Activated naive CD4-positive, alpha-beta T cell (primary cell): ENCODE measurements at places on chromosomes 11 and 22.

DNA sequence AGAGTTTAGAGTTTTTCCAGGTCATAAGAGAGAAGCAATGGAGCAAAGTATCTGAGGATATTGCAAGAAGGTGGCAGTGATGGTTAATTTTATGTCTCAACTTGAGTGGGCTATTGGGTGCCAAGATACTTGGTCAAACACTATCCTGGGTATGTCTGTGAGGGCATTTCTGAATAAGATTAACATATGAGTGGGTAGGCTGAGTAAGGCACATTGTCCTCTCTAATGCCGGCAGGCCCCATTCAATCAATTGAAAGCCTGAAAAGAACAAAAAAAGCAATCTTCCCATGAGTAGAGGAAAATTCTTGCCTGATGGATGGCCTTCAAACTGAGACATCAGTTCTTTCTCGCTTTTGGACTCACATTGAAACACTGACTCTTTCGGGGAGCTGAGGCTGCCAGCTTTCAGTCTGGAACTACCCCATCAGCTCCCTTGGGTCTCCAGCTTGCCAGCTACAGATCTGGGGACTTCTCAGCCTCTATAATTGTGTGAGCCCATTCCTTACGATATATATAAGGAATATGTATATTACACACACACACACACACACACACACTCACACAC lies 228.8 kb downstream of the BUD13 start:
- no peak for DNase-seq

DNA sequence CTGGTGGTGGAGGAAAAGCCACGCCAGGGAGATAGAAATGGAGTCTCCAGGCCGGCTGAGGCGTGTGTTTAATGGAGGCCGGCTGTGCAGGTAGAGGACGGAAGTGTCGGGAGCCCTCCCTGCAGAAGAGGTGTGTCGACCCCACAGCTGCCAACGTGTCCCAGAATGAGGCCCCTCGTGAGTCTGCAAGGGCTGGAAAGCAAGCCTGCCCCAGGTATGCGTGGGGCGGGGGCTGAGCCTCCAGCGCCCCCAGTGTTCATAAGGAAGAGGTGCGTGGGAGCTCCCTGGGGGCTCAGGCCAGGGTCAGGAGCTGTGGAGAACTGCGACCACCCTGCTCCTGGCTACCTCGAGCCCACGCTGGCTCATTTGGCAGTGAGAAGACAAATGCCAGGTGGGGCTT lies 38.0 kb upstream of the JAM3 start:
- DNase-seq = no peak

- no peak for DNase-seq
Measured at GRCh38 chr11:115869780-115870431, 365.7 kb upstream of the CADM1 start.

DNA sequence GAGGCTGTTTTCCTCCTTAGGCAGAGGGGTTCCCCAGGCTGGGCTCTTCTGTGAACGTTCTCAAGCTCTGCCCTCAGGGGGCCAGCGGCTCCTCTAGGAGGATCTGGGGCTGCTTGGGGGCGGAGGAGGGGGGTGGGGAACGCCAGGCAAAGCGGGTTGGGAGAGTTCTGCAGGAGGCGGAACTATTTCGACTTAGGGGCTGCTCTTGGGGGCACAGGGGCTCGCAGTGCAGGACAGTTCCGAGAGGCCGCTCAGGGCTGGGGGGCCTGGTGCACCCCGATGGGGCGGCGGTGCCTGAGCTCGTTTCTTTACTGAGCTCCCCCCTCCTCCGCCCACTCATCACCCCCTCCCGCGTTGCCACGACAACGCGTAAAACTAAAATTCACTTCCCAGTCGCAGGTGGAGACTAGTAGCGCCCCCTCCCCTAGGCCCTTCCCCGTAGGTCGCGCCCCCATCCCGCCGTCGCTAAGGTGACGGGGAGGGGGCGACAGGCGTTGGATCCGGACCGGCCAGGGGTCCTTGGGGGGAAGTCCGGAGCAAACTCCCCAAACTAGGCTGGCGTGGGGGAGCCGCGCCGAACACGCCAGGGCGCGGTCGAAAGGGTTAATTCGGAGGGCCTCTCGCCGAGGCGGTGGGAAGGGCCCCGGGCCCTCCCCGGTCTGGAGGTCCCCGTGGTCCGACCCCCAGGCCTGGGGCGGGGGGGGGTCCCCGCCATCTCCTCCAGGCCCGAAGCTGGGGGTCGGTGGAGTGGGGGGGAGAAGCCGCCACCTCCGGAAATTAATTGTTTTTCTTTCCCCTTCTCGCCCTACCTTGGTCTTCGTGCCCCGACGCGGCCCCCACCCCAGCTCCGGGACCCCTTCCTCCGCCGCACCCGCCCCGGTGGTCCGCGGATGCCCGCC lies 857 bp downstream of the SHANK3 start:
- DNase-seq = no peak

DNA sequence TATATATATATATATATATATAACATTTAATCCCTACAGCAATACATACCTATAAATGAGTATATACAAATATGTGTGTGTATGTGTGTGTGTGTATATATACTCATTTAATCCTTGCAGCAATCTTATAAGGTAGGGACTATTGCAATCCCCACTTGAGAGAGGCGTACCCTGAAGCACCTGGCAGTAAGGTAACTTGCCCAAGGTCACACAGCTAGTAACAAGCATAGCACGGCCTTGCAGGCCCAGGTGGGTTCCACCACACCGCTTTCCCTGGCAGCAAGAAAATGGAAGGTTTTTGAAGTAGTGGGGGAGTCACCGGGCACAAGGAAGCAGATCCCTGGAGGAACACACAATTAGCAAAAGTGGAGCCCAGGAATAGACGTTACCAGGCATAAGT lies 3.3 kb upstream of the ADA2 start:
- DNase-seq = no peak

- DNase-seq = no peak
Measured at GRCh38 chr11:395866-396265, 1.9 kb downstream of the PKP3 start.

GRCh38 chr11:78840200-78840599 lies 265.5 kb upstream of the NARS2 start:
- DNase-seq = no peak

- DNase-seq = no peak
Measured at GRCh38 chr11:3000032-3000961, 8.2 kb upstream of the NAP1L4 start.

DNA sequence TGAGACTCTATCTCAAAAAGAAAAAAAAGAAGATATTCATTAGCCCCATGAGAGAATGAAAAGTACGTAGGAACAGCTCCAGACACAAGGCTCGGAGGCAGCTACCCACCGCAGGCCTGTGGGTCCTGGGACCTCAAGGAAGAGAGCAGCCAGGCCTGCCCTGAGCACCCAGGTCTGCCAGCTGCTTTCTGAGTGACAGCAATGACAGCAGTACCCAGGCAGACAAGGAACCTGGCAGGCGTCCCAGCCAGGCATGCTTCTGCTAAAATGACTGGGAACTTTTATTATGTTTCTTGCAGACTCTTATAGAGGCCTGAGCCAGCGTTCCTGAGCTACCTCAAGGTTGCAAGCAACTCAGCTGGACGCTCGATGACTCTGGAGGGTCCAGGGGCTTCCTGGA lies 31.6 kb downstream of the CPT1A start:
- DNase-seq = no peak

DNA sequence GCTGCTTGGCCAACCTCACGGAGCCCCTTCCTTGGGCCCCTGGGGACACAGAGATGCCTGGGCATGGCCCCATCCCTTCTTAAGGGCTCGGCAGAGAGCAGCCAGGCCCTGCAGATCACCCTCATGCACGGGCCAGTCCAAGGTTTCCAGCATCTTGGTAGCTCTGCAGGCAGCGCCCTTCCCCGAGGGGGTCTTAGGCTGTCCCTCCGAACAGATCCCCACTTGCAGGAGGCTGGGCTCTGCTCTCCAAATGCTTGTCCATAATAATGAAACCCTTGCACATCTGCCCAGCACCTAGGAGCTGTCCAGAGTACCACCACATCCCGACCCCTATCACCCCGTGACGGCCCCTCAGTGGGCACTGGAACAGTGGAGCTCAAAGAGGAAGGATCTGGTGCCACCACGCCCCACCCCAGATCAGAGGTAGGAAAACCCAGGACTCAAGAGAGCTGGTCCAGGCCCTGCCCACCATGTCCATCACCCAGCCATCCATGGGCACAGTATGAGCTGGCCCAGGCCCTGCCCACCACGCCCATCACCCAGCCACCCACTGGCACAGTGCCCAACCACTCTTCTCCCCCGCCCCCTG lies 92.5 kb upstream of the PRR5 start:
- no peak for DNase-seq

GRCh38 chr22:42992886-42993479 lies 22.0 kb downstream of the PACSIN2 start:
- no peak for DNase-seq

GRCh38 chr11:122294041-122294440 lies 178.0 kb upstream of the BLID start:
- no peak for DNase-seq
